Stimulated activated CD8-positive, alpha-beta memory T cell treated with anti-CD3 and anti-CD28 coated beads, Interleukin-4, amount 100 ng/mL, for 4 hours (primary cell): ENCODE measurements at places on chromosomes 4 and X.
A peak's percentile ranks its signal among the peaks of the same experiment; 100 is the strongest.

GRCh38 chr4:37970702-37971101 lies 10.5 kb downstream of the PTTG2 start:
- peak; percentile 11 for DNase-seq

- DNase-seq = no peak
Measured at GRCh38 chrX:14729058-14729457, 143.8 kb downstream of the FANCB start.

DNA sequence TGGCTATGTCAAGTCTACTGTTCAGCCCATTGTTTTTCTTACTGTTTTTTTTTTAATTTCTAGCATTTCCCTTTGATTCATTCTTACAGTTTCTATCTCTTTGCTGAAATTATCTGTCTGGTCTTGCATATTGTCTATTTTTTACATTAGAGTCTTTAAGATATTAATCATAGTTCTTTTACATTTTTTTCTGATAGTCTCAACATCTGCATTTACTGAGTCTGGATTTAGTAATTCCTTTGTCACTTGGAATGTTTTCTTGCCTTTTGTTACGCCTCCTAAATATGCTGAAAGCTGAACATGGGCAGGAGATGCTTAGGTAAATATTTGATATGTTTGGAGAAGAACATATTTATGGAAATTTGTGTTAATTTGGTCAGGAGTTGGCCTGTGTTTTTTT lies 10.4 kb downstream of the JADE3 start:
- no peak for DNase-seq

- no peak for DNase-seq
Measured at GRCh38 chr4:76779740-76780459, 118.0 kb downstream of the SOWAHB start.

DNA sequence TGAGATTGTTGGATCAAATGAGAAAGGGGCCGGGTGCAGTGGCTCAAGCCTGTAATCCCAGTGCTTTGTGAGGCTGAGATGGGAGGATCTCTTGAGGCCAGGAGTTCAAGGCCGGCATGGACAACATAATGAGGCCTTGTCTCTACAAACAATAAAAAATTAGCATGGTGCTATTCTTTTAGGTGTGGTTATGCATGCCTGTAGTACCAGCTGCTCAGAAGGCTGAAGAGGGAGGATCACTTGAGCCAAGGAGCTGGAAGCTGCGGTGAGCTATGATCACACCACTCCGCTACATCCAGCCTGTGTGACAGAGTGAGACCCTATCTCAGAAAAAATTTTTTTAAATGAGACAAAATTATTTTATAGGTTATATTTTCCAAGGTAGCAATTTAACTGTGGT lies 49.7 kb upstream of the TMEM150C start:
- DNase-seq = no peak

DNA sequence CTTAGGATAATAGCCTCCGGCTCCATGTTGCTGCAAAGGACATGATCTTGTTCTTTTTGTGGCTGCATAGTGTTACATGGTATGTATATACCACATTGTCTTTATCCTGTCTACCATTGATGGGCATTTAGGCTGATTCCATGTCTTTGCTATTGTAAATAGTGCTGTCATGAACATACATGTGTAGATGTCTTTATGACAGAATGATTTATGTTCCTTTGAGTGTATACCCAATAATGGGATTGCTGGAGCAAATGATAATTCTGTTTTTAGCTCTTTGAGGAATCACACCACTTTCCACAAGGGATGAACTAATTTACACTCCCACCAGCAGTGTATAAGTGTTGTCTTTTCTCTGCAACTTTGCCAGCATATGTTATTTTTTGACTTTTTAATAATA lies 4.6 kb downstream of the RAB33B start:
- DNase-seq = no peak

DNA sequence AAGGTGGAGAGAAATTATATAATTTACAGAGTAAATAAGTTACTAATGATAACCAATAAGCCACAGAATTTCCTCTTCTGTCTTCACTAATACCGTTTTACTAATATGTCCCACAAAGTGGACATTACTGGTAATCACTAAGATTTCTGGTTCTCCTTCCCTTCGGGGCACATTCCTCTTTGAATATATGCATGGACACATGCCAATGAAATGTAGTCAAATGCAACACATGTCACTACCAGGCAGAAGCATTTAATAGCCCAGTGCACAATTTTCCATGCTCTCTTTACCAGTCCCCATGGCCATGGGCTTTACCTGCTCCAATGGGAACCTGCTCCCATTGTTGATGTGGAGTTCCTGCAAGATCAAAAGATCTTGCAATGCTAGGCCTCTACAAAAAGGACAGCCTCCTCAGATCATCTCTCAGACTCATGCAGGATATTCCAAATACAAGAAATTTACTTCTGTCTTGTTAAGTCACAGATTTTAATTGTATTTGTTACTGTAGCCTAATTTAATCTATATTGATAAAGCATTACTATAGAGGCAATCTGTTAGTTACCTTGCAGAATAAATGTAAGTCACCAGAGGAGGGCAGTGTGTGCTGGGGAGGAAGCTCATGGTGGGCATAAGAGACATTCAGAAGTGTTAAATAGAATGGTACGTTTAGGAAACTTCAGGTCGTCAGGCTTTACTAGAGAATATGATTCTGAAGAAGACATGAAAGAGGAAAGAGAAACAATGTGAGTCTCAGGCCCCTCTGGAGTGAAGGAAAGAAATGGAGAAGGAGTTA lies 37.1 kb upstream of the INPP4B start:
- DNase-seq = no peak

- DNase-seq = no peak
Measured at GRCh38 chr4:156692016-156692415, 279.6 kb downstream of the PDGFC start.

GRCh38 chr4:189826657-189827056 lies 114.0 kb upstream of the FRG1 start:
- no peak for DNase-seq

GRCh38 chrX:49029876-49030275 lies 13.3 kb downstream of the TFE3 start:
- no peak for DNase-seq

- DNase-seq = no peak
Measured at GRCh38 chrX:148664171-148664570, 163.8 kb downstream of the AFF2 start.

GRCh38 chr4:97653701-97654100 lies 489.6 kb downstream of the STPG2 start:
- DNase-seq = no peak

DNA sequence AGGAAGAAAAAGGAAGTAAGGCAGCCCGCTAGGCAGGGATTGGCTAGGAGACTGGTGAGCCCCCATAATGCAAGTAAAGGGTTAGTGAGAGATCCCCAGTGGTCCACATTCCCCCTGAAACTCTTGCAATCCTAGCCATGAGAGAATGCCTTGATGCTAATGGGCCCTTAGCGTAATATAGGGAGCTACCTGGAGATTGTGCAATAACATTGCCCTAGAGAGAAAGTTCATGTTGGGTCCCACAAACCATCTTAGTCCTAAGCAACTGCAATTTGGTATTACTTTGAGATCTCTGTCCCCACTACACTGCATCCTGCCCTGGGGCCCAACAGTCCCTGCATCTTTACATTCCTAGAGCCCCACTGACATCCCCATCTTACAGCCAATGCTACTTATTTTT lies 188.5 kb downstream of the KLHL4 start:
- DNase-seq = no peak

- DNase-seq = no peak
Measured at GRCh38 chr4:117968606-117969005, 65.7 kb upstream of the NDST3 start.

DNA sequence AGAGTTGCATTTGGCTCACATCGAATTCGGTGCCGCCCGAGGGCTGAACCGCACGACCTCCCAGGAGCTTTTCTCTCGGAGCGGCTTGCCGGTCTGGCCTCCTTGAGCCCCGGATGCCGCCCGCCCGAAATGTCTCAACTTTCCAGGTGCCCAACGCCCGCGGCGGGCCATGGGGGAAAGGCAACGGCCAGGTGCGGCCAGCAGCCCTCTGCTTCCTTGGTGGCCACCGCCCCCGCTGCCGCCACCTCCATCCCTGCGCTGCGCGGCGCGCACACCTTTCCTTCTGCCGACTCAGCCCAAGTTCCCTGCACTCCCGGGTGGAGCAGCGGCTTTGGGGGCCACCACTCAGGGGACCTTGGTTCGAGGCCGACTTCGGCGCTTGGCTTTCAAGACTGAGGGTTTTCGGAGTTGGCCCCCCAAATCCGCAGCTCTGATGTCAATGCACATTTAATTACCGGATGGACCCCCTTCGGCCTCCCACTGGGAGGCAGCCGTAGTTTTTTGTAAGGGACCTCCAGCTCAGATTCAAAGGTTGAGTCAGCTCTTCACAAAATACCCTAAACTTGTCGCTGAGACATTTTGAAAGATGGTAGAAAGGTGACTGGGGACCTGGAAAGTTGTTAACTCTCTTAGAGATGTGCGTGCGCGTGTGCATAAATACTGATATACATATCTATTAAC lies 1.1 kb downstream of the AFF2 start:
- DNase-seq = no peak

GRCh38 chr4:20430259-20430941 lies 178.7 kb downstream of the SLIT2 start:
- no peak for DNase-seq

DNA sequence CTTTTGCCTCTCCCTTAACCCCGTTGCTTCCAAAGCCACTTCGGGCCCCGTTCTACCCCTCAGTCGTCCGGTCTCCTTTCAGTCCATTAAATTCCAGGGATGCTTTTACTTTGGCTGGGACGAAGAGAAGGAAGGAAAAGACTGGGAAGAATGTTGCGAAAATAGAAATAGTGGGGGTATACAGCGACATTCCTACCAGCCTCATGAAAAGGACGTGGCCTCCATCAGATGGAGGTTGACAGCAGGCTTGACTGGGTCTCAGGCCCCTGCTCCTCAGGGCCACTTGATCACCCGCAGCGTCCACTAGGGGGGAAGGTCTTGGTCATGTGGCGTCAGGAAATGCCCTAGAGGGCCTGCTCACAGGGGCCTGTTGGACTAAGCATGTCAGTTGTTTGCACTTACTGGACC lies 657 bp upstream of the ANKRD50 start:
- DNase-seq = no peak

DNA sequence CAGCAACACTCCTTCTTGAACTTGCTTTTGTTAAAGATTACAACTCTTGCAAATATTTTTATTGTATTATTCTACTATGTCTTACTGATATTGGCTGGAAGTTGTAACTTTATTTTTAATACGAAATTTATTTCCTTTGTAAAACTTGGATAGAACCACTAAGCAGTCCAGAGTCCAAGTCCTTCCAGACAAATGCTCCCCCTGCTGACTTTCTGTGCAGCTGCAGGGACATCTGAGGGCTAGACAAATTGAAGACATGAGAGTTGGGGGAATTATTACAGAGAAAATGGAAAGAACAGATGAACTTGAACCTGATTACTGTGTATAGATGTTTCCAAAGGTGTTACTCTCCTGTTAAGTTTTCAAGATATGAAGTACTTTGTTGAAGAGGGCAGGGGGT lies 238.8 kb downstream of the GRIA3 start:
- DNase-seq = no peak

GRCh38 chr4:88077911-88078524 lies 70.6 kb downstream of the PKD2 start:
- DNase-seq = no peak

DNA sequence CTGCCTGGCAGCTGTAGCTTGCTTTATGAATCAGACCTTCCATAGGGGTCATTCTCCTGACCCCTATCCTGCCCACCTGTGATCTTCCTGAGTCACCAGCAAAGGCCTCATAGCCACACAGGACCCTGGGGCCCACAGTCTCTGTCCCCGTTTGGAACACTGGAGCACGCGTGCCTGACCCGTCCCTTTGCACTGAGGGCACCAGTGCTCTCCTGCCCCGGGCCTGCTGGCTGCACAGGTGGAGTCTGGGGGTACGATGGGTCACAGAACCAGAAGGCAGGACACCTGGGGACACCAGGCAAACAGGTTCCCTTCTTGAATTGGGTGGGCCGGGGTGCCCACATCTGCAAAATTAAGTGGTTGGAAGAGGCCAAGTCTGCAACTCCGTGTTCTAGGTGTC lies 97.2 kb downstream of the CPZ start:
- no peak for DNase-seq

DNA sequence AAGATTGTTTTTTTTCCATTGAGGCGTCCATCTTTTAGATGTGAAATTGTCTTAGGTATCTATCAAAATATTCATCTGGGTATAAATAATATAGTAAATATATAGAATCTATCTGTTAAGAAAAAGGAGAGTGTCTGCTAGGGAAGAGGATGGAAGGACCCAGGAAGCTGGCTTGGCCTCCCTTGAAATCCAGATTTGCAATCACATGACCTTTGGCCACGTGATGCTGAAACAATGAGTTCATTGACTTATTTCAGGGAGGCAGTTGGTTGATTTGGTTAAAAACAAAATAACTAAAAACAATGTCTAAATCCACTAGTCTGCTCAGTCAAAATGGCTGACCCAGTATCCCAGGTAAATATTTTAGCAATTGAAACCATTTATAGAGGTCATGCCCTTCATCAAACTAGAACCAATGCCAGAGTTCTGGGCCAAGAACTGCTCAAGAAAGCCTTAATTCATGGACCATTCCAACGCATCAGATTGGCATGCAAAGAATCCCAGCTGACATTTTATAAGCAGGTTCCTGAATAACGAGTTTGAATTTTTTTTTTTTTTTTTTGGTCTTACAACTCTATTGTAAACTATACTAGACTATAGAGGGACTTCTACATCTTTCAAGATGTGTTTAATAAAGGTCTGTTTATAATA lies 172.7 kb downstream of the MID1 start:
- no peak for DNase-seq

DNA sequence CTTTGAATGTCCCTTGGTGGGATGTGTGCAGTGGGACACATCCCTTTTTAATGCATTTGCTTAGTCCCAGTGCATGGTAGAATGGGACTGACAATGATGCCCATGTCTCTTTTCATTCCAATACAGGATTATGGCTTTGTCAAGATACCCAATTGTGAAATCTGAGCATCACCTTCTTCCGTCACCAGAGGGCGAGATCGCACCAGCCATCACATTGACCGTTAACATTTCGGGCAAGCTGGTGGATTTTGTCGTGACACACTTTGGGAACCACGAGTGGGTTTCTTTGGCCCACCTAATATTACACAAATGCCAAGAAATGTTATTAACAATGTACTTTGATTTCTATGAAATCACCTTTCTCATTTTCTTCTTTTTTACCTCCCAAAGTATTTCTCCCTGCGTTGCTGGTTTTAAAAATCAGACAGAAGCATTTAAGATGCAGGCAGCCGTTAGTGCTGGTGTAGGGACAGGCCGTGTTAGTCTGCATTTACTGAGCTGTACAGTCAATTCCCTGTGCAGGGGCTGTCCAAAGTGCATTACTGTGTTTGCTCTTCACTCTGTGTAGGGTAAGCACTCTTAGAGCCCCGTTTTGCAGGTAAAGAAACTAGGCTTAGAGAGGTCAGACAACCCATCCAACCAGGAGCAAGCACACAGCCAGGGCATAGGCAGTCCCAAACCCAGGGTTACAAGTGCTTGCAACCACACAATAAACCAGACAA lies 46.5 kb downstream of the CWH43 start:
- no peak for DNase-seq

GRCh38 chr4:39452153-39452859 lies 6.4 kb downstream of the RPL9 start:
- no peak for DNase-seq
